ENCODE measurements at places on chromosomes 3 and 15. TPM values are rescaled to one million over a fixed set of nuclear protein-coding genes. Genes with fewer than 3 reads are reported as not detected.

- DNase-seq: no peak
These were observed 265.1 kb downstream of the TJP1 start for GRCh38 chr15:29557171-29557570.

The SLC28A1 gene
- not detected for total RNA-seq

- DNase-seq: no peak
These were observed 61.3 kb upstream of the LPP start for GRCh38 chr3:188092648-188093047.

DNA sequence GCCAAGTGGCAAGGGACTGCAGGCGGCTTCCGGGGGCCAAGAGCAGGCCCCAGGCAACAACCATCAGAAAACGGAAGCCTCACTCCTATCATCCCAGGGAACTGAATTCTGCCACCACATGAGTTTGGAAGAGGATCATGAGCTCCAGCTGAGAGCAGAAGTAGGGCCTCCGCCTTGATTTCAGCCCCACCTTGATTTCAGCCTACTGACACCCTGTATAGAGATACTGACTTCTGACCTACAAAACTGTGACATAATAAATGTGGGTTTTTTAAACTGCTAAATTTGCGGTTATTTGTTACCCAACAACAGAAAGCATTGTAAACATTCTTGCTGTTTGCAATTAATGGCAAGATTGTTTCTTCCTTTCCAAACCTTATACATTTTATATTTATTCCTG lies 21.6 kb upstream of the RARRES1 start:
- DNase-seq: no peak

The MEF2A gene
- total RNA-seq: 27.6 TPM

DNA sequence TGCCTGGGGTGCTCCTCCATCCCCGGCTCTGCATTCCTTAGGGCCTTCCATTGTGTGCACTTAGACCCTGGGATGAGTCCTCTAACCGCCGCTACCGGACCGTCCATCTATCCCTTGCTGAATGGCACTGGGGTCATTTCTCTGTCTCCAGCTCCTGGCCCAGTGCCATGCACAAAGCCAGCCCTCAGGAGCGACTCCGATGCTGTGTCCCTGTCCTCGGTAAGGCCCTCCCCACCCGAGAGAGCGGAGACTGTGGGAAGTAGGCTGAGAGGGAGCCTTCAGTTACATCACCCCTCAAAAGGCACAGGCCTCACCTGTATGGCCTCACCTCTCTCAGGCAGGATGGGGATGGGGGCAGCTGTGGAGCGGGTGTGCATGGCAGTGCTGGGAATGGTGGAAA lies 33.8 kb downstream of the MUC4 start:
- DNase-seq: no peak

DNA sequence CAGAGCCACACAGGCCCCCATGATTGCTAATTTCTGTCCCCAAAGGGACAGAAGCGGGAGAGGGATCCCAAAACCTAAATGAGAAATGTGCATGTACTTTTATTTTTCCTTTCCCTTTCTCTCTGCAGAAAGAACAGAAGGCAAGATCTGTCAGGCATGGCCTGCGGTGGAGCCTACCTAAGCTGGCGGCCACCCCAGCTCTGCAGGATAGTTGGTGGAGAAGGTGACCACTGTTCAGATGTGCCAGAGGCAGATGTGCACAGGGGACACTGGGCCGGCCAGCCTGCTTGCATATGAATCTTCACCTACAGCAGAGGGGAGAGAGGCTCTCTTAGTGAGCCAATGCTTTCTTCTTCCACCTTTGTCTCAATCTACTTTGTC lies 2.1 kb upstream of the AMOTL2 start:
- no peak for DNase-seq

- no peak for DNase-seq
These were observed 6.1 kb downstream of the SLC51B start for GRCh38 chr15:65051266-65051665.

GRCh38 chr3:127413871-127414270 lies 126.0 kb upstream of the PRR20G start:
- no peak for DNase-seq

- no peak for DNase-seq
These were observed 94.0 kb upstream of the CACNA2D3 start for GRCh38 chr3:54028372-54028771.

The TRIM42 gene
- not detected for total RNA-seq

DNA sequence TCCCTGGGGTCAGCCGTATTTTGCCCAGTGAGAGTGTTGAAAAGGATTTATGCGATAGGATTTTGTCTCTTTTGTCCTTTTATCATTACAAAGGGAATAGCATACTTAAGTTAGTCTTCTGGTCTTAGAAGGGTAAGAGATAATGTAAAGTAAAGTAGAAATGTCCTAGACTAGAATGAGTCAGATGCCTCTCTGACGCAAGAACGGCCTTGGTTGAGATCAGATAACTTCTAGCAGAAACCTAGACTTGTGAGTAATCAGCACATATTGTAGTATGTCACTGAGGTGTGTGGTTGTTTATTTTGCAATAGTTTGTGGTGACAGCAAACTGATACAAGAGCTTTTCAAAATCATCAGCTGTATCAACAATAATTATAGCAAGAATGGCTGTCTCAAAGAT lies 866.1 kb downstream of the NSUN3 start:
- DNase-seq: no peak

All from CD4-positive, alpha-beta memory T cell (primary cell).